ENCODE measurements at places on chromosomes 2 and 18.

- no peak for DNase-seq
Observed at GRCh38 chr2:13676269-13676668, 956.2 kb upstream of the LRATD1 start.

DNA sequence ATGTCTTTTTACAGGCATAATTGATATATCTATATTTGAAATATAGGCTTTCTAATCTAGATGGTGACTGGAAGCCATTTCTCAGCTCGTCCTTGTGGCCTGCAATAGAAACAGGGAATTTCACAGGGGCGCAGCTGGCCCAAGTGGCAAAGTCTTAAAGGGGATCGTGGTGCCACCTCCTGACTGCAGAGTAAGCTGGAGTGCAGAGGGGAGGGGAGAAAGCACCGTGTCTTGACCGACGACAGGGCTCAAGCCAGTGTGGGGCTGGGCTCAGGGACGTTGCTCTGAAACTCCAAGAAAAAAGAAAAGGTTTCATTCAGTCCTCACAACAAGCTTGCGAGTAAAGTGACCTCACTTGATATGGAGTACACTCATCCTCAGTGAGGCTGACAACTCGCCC lies 255.1 kb downstream of the DCDC2C start:
- DNase-seq: no peak

DNA sequence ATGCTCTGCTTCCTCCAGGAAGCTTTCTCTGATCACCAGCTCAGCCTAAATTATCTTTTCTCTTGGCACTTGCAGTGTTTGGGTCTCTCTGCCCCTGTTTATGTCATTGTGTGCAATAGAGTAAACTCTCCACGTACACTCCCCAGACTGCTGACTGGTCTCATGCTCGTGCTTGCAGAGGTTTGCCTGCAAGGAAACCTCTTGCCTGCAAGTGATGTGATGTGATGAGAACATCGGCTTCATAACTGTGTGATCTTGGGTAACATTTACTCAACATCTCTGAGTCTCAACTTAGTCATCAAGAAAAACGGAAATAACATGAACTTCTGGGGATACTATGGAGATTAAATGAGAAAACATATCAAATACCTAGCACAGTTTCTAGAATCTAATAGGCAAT lies 92.3 kb downstream of the BIN1 start:
- DNase-seq: no peak

DNA sequence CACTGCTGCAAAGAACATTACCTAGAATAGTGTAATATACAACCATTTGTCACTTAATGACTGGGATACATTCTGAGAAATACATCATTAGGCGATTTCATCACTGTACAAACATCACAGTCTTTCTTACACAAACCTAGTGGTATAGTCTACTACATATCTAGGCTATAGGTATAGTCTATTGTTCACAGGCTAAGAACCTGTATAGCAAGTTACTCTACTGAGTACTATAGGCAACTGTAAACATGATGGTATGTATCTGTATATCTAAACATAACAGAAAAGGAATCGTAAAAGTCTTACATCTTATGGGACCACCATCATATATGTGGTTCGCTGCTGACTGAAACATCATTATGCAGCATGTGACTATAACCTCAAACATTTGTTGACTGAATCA lies 21.4 kb downstream of the SP3 start:
- no peak for DNase-seq

DNA sequence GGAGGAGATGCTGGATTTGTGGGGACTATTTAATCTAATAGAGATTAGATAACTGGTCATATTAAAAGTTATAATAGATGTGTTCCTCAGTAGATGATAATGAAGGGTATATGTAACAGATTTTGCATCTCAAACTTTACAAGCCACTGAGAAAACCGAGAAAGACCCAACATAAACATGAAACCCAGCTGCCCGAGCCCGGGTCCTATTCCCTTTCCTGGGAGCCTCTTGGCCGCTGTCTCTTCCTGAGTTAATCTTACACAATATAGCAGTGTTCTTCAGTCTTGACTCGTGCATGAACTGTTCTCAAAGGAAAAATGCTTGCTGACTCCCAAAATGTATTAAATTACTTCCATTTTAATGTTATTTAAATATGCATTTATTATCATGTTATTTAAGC lies 94.5 kb downstream of the COPS8 start:
- no peak for DNase-seq

All from stimulated activated CD8-positive, alpha-beta memory T cell treated with anti-CD3 and anti-CD28 coated beads, Interleukin-2, amount 100 ng/mL, for 48 hours (primary cell).